GM23248 (cell line): ENCODE measurements at places on chromosomes 5 and 9.

GRCh38 chr5:136642976-136643375 is 277.6 kb upstream of the TRPC7 start:
- no peaks in the 10 kb centered on the region for H3K36me3 ChIP-seq
- H3K4me1 ChIP-seq: no peaks in the 10 kb centered on the region
- H3K4me3 ChIP-seq: no peak overlapping the region
- DNase-seq: no peak
- no peaks in the 10 kb centered on the region for H3K27me3 ChIP-seq
- H3K27ac ChIP-seq: no peak overlapping the region

DNA sequence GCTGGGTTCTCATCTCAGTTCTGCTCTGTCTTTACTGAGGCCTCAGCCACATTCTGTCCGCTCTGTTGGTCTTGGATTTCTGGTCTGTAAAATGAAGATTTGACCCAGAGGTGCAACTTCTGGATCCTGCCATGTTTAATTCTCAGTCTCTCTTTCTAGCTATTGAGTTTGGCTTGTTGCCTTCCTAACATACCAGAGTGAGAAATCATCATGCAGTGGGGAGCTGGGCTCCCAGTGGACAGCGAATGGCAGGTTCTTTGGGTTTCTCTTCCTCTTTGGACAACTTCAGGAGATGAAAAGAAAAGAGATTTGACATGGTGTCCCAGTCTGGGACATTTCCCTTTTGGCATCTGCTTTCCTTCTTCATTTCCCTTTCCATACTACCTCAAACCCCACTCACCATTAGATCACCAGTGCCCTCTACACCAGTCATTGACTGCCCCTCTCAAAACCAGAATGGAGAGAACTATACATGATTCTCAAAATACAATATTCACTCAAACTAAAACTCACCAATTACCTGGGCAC is 334.7 kb downstream of the ACTL7B start:
- no peak overlapping the region for H3K4me3 ChIP-seq
- peaks cover 10% of the 10 kb centered on the region for H3K4me1 ChIP-seq
- no peaks in the 10 kb centered on the region for H3K27me3 ChIP-seq
- no peaks in the 10 kb centered on the region for H3K36me3 ChIP-seq

GRCh38 chr5:79201206-79201605 is 34.7 kb upstream of the JMY start:
- H3K27me3 ChIP-seq: no peaks in the 10 kb centered on the region
- H3K4me3 ChIP-seq: no peak overlapping the region
- H3K27ac ChIP-seq: no peak overlapping the region
- H3K36me3 ChIP-seq: no peaks in the 10 kb centered on the region
- peaks cover 8% of the 10 kb centered on the region for H3K4me1 ChIP-seq
- DNase-seq: no peak

GRCh38 chr5:37836235-37836591 is 3.6 kb downstream of the GDNF start:
- DNase-seq: no peak
- peaks cover 21% of the 10 kb centered on the region for H3K4me1 ChIP-seq
- H3K36me3 ChIP-seq: peaks cover 7% of the 10 kb centered on the region; the same call in 1 of the 2 replicates
- peak overlapping the region; percentile 90 for H3K4me3 ChIP-seq
- H3K27ac ChIP-seq: peak overlapping the region; percentile 79
- no peaks in the 10 kb centered on the region for H3K27me3 ChIP-seq

GRCh38 chr5:74631081-74631953 is 9.2 kb downstream of the ENC1 start:
- H3K4me1 ChIP-seq: peaks cover 31% of the 10 kb centered on the region
- DNase-seq: peak; percentile 35
- H3K36me3 ChIP-seq: peaks cover 16% of the 10 kb centered on the region; the same call in 1 of the 2 replicates
